Activated gamma-delta T cell treated with Interleukin-2 at 50 U/mL for 16 hours (primary cell): ENCODE measurements at places on chromosomes 12 and 14.

- no peak for DNase-seq
These were observed 237.6 kb upstream of the AMIGO2 start for GRCh38 chr12:47317175-47317915.

GRCh38 chr12:55041345-55042055 lies 21.7 kb downstream of the NEUROD4 start:
- no peak for DNase-seq

DNA sequence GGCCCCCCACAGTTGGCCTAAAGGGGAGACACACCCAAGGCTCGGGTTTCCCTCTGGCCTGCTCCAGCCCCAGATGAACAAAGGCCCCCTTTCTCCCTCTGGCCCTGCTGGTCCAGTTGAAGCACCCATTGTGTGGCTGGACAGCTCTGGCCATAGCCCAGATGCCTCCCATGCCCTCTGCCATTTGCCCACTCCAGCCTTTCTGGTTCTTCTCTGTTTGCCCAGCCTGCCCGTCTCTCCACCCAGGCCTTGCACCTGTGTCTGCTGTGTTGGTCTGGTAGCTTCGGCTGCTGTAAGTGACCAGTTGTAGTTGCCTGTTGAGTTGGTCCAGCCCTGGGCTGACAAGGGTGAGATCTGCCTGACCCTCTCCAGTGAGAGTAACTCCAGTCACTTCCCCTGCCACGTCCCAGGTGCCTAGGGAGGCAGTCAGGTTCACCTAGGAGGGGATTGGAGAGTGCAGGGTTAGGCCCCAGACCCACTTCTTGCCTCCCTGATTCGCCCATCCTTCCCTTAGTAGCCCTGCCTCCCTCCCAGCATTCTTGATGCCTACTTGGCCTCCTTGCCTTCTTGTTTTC lies 3.0 kb downstream of the B4GALNT1 start:
- no peak for DNase-seq

- no peak for DNase-seq
These were observed 42.1 kb downstream of the MAP1LC3B2 start for GRCh38 chr12:116600959-116601918.

- DNase-seq = peak; percentile 6
These were observed 107.7 kb upstream of the CAND1 start for GRCh38 chr12:67161322-67161918.

DNA sequence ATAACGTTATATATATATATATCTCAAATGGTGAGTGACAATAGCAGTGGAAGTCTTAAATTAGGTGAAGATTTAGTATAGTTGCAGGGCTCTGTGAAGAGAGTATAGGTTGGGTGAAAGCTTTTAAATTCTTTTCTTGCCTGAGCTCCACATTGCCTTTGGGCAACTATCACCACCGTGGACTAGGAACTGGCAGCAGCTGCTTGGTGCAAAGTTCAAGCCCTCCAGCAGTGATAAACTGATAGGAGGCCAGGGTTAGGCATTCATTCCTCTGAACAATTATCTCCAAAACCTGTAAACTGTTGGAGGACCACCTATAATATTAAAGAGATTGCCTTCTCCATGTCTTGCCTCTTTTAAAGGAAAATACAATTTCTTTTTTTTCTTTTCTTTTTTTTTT lies 91.2 kb upstream of the ATXN7L3B start:
- no peak for DNase-seq

GRCh38 chr12:87171356-87171755 lies 857.8 kb downstream of the C12orf50 start:
- no peak for DNase-seq

- no peak for DNase-seq
These were observed 872 bp downstream of the VSX2 start for GRCh38 chr14:74239848-74240793.

DNA sequence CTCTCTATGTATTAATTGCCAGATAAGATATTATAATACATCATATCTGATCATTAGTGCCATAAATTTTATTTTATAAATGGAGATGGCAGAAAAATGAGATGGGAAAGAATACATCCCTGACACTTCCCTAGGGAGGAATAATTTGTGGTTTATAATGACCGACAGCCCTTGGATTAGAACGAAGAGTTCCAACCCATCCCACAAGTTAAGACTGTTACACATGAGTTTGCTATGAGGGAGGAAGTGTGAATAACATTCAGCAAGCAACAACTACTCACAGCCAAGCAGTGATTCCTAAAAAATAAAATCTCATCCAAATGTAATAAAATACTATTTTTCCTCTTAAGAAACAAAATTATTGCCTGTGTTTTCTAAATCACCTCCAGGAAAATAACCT lies 299.0 kb downstream of the CCDC91 start:
- DNase-seq = no peak

GRCh38 chr12:56359851-56360767 lies at the start of gene STAT2:
TSS of gene STAT2 (minus strand) at chr12:56360107. CDS start at chr12:56356571, 3,536 bp downstream.
- DNase-seq = peak; percentile 99
